ENCODE measurements at places on chromosomes 12 and 14.

DNA sequence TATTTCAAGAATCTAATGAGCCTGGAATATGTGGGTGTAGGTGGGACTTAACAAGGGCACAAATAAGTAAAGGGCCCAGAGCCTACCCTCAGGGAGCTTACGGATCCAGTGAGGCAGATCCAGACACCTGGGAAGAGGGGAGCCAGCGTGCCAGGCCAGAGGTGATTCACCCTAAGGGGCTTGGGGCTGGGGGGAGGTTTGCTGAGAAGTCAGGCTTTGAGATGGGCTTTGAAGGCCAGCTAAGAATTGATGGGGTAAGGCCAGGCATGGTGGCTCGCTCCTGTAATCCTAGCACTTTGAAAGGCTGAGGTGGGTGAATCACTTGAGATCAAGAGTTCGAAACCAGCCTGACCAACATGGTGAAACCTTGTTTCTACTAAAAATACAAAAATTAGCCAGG lies 695 bp upstream of the MMP19 start:
- DNase-seq = no peak

DNA sequence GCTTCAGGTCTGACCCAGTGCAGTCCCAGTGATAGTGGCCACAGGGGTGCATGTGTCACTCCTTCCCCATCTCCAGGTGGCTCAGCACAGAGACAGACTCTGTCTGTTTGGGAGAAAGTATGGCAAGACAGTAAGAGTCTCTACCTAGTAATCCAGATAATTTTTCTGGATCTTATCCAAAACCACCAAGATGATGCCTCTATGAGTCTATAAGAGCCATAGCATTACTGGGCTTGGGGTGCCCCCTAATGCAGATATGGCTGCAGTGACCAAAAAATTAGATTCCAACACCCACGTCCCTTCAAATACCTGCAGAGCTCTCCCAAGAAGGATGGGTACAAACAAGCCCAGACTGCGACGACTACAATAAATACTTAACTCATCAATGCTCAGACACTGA lies 123.8 kb downstream of the GRIP1 start:
- DNase-seq = no peak

- no peak for DNase-seq
Measured at GRCh38 chr14:104290058-104290667, 151.8 kb downstream of the KIF26A start.

GRCh38 chr14:90661866-90662265 lies 154.4 kb downstream of the TTC7B start:
- no peak for DNase-seq

All from AG09309 (cell line).